ENCODE measurements at places on chromosomes 3 and 15. TPM values are rescaled to one million over a fixed set of nuclear protein-coding genes. Genes with fewer than 3 reads are reported as not detected.

- H3K4me3 ChIP-seq: no peak overlapping the region
- no peak for DNase-seq
- H3K27me3 ChIP-seq: no peaks in the 10 kb centered on the region
- no peak overlapping the region for H3K27ac ChIP-seq
- no peaks in the 10 kb centered on the region for H3K4me1 ChIP-seq
- H3K36me3 ChIP-seq: no peaks in the 10 kb centered on the region
Measured at GRCh38 chr3:25532431-25533162, 104.5 kb downstream of the RARB start.

GRCh38 chr3:46857485-46858341, 5.5 kb downstream of the MYL3 start:
- no peaks in the 10 kb centered on the region for H3K4me1 ChIP-seq
- H3K4me3 ChIP-seq: no peak overlapping the region
- no peaks in the 10 kb centered on the region for H3K36me3 ChIP-seq
- no peak for DNase-seq
- H3K27ac ChIP-seq: no peak overlapping the region

DNA sequence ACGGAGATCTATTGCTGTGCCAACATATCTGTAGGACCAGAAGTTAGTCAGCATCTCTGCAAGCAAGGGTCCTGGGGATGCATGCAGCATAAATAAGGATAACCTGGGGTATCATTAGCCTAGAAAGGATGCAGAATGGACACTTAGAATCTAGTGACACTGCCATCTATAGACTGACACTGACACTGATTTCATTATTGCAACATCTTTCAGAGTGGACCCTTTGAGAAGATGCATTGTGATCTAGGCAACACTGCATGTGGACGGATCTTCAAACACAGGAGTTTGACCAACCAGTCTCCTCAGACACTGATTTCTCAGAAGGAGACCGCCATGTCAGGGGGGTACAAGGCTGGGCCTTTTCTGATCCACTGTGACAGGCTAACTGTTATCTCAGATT, 52.4 kb downstream of the SCN10A start:
- no peaks in the 10 kb centered on the region for H3K4me1 ChIP-seq
- no peak for DNase-seq
- no peaks in the 10 kb centered on the region for H3K27me3 ChIP-seq
- H3K4me3 ChIP-seq: no peak overlapping the region
- no peaks in the 10 kb centered on the region for H3K36me3 ChIP-seq
- no peak overlapping the region for H3K27ac ChIP-seq

- peaks cover 50% of the 10 kb centered on the region for H3K4me1 ChIP-seq
- H3K4me3 ChIP-seq: no peak overlapping the region
- H3K27me3 ChIP-seq: no peaks in the 10 kb centered on the region
- H3K27ac ChIP-seq: peak overlapping the region; percentile 67
- no peaks in the 10 kb centered on the region for H3K36me3 ChIP-seq
- DNase-seq: no peak
Measured at GRCh38 chr3:58386626-58387365, 46.8 kb downstream of the PDHB start.

DNA sequence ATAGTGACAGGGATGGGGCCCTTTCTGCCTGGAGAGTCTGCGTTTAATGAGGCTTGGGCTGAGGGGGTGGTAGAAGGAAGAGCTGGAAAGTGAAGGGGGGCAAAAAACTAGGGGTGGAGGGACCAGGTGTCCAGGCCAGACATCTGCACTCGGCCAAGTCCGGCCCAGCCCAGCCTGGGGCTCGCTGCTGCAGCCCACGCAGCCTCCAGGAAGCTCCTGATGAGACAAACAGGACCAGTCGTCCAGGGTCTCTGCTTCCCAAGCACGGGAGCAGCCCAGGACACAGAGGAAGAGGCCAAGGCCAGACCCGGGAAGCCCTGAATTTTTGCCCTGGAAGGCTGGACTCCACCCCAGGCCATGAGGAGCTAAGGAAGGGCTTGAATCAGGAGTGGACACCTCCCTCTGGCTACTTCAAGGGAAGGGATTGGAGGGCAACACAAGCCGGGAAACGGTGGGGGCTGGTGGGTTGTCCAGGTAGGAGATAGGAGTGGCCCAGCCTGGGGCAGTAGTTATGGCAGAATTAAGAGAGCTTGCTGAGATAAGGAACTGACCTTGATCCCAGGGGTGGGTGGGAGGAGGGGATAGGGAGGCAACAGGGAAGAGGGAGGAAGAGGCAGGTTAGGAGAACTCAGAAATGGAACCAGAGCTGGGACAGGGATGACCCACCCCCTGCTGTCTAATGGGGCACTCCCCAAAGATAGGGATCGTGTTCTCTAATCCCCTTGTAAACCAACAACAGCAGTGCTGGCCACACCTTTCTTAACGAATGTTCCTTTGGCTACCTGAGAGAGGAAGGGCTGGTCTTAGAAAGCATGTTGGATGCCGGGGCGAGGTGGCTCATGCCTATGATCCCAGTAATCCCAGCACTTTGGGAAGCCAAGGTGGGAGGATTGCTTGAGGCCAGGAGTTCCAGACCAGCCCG, 89.5 kb downstream of the ANP32A start:
- no peak overlapping the region for H3K27ac ChIP-seq
- peaks cover 20% of the 10 kb centered on the region for H3K4me1 ChIP-seq
- peak; percentile 56 for DNase-seq
- no peaks in the 10 kb centered on the region for H3K36me3 ChIP-seq

DNA sequence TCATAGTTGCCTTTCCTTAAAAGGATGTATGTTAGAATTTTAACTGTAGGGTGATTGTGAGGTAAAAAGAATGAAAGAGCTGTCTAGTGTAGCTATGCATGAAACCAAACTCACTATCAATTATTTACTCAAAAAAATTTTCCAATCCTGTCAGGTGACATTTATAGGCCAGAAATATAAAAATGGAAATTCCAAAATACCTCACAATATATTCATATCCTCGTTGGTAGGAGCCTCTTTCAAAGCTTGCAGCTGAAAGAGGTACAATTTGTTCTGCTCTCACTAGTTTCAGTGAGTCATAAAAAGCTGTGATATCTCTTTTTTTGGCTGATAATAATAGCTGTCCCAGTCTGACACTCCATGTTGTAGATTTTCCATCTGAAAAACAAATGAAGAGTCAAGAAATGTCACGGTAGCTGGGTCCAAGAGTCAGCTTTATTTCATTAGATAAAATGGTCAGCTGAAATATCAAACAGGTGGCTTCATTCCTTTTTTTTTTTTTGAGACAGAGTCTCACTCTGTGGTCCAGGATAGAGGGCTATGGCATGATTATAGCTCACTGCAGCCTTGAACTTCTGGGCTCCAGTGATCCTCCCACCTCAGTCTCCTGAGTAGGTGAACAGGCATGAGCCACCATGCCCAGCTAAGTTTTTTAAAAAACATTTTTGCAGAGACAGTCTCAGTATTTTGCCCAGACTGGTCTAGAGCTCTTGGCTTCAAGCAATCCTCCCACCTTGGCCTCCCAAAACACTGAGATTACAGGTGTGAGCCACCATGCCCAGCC, 50.8 kb upstream of the XRN1 start:
- H3K4me3 ChIP-seq: no peak overlapping the region
- H3K27ac ChIP-seq: no peak overlapping the region
- H3K4me1 ChIP-seq: no peaks in the 10 kb centered on the region
- no peak for DNase-seq

GRCh38 chr3:194960446-194961032, 274.9 kb downstream of the FAM43A start:
- DNase-seq: no peak
- no peak overlapping the region for H3K27ac ChIP-seq
- H3K27me3 ChIP-seq: no peaks in the 10 kb centered on the region
- no peaks in the 10 kb centered on the region for H3K4me1 ChIP-seq
- no peak overlapping the region for H3K4me3 ChIP-seq

- no peaks in the 10 kb centered on the region for H3K27me3 ChIP-seq
- DNase-seq: no peak
- H3K4me1 ChIP-seq: no peaks in the 10 kb centered on the region
- H3K4me3 ChIP-seq: no peak overlapping the region
Measured at GRCh38 chr3:168671091-168671490, 575.4 kb upstream of the GOLIM4 start.

GRCh38 chr15:44554934-44555723, 18.2 kb downstream of the EIF3J start:
- no peak for DNase-seq
- H3K27me3 ChIP-seq: no peaks in the 10 kb centered on the region
- H3K36me3 ChIP-seq: peaks cover 16% of the 10 kb centered on the region
- H3K4me1 ChIP-seq: peaks cover 7% of the 10 kb centered on the region
- H3K27ac ChIP-seq: no peak overlapping the region

GRCh38 chr3:193585530-193585929, 7.5 kb upstream of the OPA1 start:
- no peaks in the 10 kb centered on the region for H3K4me1 ChIP-seq
- H3K4me3 ChIP-seq: no peak overlapping the region
- H3K27ac ChIP-seq: no peak overlapping the region
- H3K27me3 ChIP-seq: no peaks in the 10 kb centered on the region
- DNase-seq: no peak

- no peak for DNase-seq
- no peak overlapping the region for H3K27ac ChIP-seq
- H3K4me1 ChIP-seq: no peaks in the 10 kb centered on the region
- peaks cover 81% of the 10 kb centered on the region for H3K36me3 ChIP-seq
- no peak overlapping the region for H3K4me3 ChIP-seq
Measured at GRCh38 chr15:22915866-22916515, 64.2 kb downstream of the CYFIP1 start.

DNA sequence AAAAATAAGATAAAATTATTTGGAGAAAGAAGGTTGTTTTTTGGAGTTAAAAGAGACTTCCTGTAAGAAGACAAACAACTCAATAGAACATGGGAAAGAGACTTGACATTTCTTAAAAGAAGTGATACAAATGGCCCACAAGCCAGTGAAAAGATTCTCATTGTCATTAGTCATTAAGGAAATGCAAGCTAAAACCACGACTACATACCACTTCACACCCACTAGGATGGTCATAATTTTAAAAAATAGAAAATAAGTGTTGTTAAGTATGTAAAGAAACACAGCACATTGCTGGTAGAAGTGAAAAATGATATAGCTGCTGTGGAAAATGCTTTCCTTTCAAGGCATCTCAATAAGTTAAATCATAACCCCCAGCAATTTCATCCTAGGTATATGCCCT, 44.4 kb upstream of the GK5 start:
- no peaks in the 10 kb centered on the region for H3K4me1 ChIP-seq
- H3K27ac ChIP-seq: no peak overlapping the region
- no peaks in the 10 kb centered on the region for H3K36me3 ChIP-seq
- H3K27me3 ChIP-seq: no peaks in the 10 kb centered on the region
- H3K4me3 ChIP-seq: no peak overlapping the region

GRCh38 chr3:105315815-105316214, 50.9 kb upstream of the ALCAM start:
- no peaks in the 10 kb centered on the region for H3K4me1 ChIP-seq
- no peaks in the 10 kb centered on the region for H3K27me3 ChIP-seq
- H3K27ac ChIP-seq: no peak overlapping the region
- DNase-seq: no peak
- H3K36me3 ChIP-seq: no peaks in the 10 kb centered on the region

GRCh38 chr3:166575161-166575560, 737.9 kb upstream of the BCHE start:
- H3K4me3 ChIP-seq: no peak overlapping the region
- H3K36me3 ChIP-seq: no peaks in the 10 kb centered on the region
- no peaks in the 10 kb centered on the region for H3K27me3 ChIP-seq
- H3K4me1 ChIP-seq: no peaks in the 10 kb centered on the region
- no peak for DNase-seq
- H3K27ac ChIP-seq: no peak overlapping the region

DNA sequence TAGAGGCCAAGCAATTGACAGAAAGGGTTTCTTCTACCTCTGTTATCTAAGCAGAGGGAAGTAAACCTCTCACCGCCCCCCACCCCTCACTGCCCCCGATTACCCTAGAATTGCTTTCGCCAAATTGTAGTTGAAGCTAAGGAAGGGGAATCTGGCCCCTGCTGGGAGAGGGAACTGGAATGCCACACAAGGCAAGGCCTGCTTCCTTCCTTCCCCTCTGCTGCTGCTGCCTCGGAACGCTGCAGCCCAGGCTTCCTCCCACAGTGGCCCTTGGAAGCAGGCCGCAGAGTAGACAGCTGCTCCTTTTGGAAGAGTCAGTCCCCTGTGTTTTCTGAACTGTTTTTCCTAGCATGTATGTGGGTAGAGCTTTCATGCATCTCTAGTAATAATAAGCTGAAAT, 21.6 kb downstream of the RLBP1 start:
- no peaks in the 10 kb centered on the region for H3K36me3 ChIP-seq
- H3K27ac ChIP-seq: peak overlapping the region; percentile 42
- no peaks in the 10 kb centered on the region for H3K4me1 ChIP-seq
- no peak for DNase-seq
- H3K27me3 ChIP-seq: no peaks in the 10 kb centered on the region

DNA sequence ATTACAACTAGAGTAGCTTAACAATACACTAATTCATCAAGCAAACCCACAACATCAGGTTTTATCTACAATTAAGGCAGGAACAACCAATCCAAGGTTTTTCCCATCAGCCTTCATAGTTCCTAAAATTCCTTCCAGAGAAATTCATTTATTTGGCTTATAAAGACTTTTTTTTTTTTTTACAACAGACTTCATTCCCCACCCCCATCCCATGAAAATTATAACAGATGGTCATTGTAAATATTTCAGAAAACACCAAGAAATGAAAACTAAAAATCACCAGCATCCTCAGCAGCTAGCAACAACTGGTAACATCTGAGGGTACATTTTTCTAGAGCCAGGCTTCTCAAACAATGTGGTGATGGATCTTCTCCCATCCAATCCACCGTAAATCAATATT, 11.0 kb downstream of the SH3BP5 start:
- no peaks in the 10 kb centered on the region for H3K36me3 ChIP-seq
- no peak overlapping the region for H3K4me3 ChIP-seq
- peak overlapping the region; percentile 63 for H3K27ac ChIP-seq

Gene FANCD2OS
- not detected for total RNA-seq

Gene FXR1
- 217 TPM for total RNA-seq

Gene CEP19
- 1.6 TPM for total RNA-seq

Gene PTPRG
- 75.1 TPM for total RNA-seq

Gene MRPS25
- total RNA-seq: 30.7 TPM

Gene CCRL2
- total RNA-seq: 3.0 TPM

Gene IL12A
- 3.9 TPM for total RNA-seq

Gene GOLGA6L1
- total RNA-seq: not detected

Gene C2CD4A
- total RNA-seq: 0.27 TPM

Gene FAM81A
- 1.8 TPM for total RNA-seq

Gene MESP2
- not detected for total RNA-seq
